Stimulated activated CD4-positive, alpha-beta T cell treated with anti-CD3 and anti-CD28 coated beads, Interleukin-1b, Interleukin-23, amount 100 ng/mL, for 4 hours (primary cell): ENCODE measurements at places on chromosomes 2 and 18.

GRCh38 chr2:159811232-159811631, 13.2 kb upstream of the CD302 start:
- no peak for DNase-seq

DNA sequence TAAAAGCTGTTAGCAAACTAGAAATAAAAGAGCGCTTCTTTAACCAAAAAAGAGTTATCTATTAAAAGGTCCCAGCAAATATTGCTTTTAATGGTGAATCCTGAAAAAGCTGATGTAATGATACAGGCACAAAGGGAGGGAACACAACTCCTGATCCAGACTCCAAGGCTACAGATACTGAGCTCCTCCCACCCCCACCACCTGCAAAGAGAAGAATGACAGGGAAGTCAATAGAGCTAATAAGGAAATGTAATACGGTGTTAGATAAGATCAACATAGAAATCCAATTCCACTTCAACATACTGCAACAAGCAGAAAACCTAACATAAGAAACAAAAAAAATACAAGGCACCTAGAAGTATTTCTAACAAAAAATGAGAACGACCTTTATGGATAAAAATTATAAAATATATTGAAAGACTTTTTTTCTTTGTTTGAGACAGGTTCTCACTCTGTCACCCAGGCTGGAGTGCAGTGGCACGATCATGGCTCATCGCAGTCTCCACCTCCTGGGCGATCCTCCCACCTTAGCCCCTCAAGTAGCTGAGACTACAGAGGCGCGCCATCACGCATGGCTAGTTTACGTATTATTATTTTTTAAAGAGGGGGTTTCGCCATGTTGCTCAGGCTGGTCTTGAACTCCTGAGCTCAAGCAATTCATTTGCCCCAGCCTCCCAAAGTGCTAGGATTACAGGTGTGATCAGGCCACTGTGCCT, 192.2 kb downstream of the HDAC4 start:
- no peak for DNase-seq

DNA sequence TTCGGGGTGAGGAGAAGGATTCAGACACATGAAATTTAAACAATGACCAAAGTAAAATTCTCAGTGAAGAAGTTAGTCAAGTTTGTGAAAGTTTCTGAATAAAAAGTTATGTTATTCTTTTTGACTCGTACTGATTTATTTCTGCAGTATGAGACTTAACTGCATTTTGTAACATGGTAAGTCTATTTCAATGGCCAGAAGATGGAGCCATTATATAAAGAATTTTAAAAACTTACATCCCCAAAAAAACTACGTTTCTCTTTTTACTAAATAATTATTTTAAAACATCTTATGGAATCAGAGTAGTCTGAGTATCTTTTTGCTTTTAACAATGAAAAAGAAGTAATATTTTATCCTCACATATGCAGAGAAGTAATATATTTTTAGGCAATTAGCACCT, 51.4 kb upstream of the SCN1A start:
- no peak for DNase-seq

DNA sequence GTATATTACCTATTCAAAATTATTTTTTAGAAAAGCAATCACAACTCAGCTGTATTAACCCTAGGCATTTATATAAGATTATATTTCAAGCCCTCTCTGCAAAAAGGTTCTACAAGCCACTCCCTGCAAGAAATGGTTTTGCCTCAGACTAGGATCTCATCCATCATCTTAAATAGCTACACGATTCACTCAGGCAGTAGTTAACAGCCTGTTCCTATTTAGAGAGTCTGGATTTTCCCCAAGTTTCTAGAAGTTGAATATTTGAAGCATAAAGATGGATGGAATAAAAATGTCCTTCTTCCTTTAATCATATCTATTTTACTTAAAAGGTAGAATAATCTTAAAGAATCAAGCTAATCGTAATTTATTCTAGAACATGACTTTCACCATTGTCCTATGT, 167.1 kb upstream of the STK17B start:
- no peak for DNase-seq
